ENCODE measurements at places on chromosomes 7 and 10. TPM values are rescaled to one million over a fixed set of nuclear protein-coding genes. Genes with fewer than 3 reads are reported as not detected.
A peak's percentile ranks its signal among the peaks of the same experiment; 100 is the strongest.

IGFBP3 gene
- total RNA-seq, result 164 TPM

DNAJB9 gene
- 45.9 TPM for total RNA-seq

ATP6V0A4 gene
- 0.40 TPM for total RNA-seq

DNA sequence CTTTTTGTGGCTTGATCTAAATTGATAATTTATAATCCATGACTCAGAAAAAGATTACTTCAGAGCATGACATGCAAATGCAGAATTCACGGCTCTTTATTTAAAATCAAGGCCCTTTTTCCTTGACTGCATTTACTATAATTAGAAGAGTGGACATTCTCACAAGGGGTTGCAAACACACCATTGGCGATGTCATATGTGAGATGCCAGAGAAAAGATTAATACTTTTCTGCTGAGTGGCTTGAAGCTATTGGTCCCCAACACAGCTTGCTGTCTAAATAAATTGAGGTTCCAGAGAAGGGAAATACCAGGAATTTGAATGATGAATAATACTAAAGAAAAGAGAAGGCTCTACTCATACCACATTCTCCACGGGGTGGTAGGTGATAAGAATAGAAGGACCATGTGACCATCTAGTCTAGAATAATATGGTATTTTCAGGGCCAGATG, 78.7 kb upstream of the ARID5B start:
- no peak for DNase-seq

- DNase-seq, result peak; percentile 36
Observed at GRCh38 chr7:21568762-21569161, 25.9 kb downstream of the DNAH11 start.

DNA sequence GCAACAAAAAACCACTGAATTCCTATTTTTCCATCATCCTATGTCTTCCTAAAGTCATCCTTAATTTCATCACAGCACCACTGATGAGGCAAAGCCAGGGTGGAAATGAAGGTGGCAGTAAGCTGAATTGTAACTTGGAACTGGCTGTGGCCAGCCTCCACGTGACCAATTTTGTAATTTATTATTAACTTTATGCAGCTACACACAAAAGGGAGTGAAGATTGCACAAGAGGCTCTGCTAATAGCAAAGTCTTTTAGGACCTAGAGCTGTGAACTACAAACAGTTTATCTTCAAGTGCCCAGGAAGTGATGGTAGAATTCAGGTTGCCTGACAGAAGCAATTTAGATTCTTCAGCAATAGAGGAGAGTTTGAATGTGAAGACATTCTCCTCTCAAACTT, 176.4 kb downstream of the CCDC71L start:
- peak; percentile 40 for DNase-seq

DNA sequence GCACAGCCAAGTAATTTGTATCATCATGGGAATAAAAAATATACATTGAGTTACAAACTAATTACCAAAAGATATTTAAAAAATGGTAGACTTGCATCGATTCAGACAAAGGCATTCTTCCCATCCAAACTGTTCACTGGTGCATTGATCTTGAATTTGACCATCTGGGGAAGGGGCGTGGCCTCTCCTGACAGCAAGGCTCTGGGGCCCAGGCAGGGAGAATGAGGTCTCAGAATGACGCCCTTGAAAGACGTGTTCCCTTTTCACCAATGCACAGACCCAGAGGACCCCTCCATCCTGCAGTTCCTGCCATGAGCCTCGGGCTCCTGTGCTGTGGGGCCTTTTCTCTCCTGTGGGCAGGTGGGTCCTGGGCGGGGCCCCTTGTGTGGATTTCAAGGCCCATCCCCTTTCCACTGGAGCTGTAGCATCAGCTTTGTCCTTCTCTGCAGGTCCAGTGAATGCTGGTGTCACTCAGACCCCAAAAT, 91.1 kb upstream of the PRSS58 start:
- DNase-seq, result no peak

DNA sequence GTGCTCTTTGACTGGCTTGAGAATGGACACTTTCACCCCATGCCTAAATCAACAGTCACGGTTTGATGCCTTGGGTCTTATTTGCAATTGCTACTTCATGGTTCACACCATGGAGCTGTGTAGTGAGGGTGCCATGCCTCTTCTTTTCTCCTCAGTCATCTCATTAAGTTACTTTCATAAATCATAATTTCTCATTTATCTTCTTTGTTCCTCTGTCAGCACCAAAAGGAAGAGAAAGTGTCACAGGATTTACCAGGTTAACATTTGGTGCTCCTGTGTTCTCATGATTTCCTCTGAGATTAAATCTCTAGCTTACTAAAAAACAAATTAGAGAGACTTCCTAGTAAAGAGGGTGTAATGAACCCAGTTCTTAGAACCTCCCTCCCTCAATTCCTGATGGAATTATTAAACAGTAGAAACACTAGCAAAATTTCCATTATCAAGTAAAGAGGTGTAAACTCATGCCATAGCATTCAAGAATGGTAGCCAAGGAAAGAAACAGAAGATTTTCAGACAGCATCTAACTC, 75.7 kb downstream of the RAMP3 start:
- no peak for DNase-seq

GRCh38 chr7:88300401-88300945, 6.2 kb downstream of the STEAP4 start:
- no peak for DNase-seq

All from MCF 10A (cell line).